Activated T-cell treated with anti-CD3 and anti-CD28 coated beads, Interleukin-2, amount 50 U/mL, for 72 hours (primary cell): ENCODE measurements at places on chromosomes 2 and 18.

DNA sequence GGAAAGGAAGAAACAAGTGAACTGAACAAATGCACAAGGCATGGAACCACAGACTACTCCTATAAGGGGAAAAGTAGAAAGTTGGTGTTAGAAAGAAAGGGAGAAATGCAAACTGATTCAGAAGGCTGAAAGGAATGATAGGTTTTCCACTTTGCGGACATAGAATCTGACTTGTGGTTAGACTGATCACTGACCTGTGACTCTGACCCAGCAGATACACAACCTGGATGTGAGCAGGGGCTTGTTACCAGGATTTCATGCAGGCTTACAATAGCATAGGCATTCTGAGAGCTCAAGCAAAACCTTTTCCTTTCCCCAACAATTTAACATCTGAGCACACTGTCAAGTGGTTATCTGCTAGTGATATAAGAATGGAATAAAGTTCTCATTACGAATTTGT, 237.0 kb upstream of the CDH20 start:
- DNase-seq, result no peak

- DNase-seq, result no peak
Measured at GRCh38 chr2:158658396-158658795, 136.7 kb upstream of the DAPL1 start.

GRCh38 chr2:23900541-23901322, 26.2 kb downstream of the ATAD2B start:
- DNase-seq, result no peak

DNA sequence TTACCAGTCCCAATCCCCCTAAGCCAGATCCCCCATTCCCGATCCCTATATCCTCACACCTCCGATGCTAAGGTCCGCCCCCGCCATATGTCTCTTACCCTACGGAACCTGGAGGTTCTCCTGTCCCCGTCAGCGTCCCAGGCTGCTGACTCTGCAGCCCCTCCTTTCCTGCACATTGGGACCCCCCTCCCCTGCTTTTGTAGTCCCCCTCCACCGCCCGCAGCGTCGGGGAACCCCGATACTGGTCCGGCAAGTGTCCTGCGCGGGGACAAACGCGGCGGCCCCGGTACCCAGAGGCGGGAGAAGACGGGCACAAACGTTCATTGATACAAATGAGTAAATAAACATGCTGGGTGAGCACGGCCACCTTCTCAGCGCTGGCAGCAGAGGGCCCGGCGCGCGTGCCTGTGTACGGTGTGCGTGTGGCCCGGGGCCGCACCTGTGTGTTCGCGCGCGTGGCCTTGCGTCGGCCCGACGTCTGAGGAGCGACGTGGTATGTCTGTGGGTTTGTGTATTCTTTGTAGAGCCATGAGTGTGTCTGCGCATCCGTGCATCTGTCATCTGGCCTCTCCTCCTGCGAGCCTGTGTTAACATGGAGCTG, 2.0 kb upstream of the CYP26B1 start:
- DNase-seq, result no peak
